Brain pericyte (primary cell): ENCODE measurements at places on chromosomes 7 and 10.

- no peak for DNase-seq
Observed at GRCh38 chr10:770975-771374, 81.5 kb upstream of the DIP2C start.

GRCh38 chr7:105487579-105488571, 34.2 kb downstream of the PUS7 start:
- DNase-seq: peak; percentile 24

GRCh38 chr7:112533591-112533990, 52.8 kb downstream of the LSMEM1 start:
- DNase-seq: no peak

GRCh38 chr10:133481657-133482056, 27.9 kb downstream of the SCART1 start:
- DNase-seq: no peak

DNA sequence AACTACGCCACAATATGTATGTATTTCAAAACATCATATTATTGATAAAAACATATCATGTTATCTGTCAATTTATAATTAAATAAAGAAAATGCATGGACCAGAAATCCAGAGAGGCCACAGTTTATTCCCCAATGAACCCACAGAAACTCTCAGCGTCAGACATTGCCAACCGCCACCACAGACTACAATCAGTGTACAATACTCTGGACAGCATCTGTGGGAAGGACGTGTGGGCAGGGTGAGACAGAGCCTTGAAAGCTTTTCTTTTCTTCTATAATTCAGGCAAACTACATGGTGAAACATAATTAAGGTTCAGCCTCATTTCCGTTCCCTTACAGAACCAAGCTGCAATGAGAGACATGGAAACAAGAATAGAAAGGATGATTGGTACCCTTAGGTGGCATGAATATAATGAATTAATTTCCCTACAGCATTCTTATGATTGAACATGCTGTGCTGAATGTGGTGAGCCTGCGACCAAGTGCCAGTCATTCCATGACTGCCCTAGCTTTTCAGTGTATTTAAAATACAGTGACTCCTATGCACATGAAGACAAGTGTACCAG, 909.3 kb downstream of the SORCS1 start:
- DNase-seq: no peak

DNA sequence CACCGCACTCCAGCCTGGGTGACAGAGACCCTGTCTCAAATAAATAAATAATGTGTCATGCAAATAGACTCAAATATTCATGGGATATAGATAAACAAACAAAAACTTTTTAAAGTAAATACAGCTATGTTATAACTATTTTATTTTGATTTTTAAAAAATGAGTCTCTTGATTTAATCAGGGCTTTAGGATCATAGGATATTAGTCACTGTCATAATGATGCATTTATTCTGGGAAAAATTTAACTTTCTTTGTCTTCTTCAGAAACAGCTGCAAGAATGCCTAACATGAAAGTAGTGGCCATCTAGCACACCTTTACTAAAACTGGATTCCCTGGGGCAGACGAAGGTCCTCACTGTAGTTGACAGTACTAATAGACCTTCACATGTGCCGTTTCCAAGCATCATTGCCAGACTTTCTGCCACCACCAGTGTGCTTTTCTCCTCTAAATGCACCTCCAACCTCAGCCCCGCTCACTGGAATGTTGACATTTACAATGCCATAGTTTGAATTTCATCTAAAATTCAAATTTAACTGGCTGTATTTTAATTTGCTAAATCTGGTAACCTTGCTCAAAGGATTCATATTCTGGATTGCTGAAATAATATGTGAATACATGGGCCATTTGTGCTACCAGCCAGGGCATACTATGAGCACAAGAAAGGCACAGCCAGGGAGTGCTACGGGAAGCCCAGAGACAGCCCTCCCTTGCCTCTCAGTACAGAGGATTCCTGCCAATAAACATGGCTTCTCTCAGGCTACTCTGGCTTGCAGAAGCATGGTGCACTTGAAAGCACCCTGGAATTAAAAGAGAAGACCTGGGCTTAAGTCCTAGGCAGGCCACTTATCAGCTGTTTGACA, 63.4 kb upstream of the ADO start:
- DNase-seq: no peak

DNA sequence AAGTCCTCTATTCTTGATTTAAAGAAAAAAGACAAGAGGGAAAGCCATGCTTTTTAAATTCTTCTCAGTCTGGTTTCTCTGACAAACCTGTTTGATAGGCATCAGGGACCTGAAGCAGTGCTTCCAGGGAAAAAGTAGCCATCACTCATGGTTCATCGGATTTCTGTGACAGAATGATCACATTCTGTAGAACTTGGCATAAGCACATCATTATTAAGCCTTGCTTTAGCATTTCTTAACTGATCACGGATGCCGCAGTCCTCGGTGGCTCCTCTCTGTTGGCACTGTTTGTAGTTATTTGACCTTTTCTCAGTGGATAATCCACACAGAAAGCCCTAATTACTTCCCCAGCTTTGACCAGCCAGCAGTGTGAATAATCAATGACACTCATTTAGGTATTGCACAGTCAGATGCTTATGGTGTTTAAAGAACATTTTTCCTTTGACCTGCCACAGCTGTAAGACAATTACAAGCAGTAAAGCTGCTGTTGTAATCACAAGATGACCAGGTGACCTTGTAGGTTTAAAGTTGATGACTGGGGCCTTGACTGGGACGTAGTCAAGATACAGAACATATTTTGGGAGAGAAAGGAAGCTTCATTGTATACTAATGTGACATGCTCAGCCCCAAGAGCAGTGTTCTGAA, 64.4 kb upstream of the SKAP2 start:
- no peak for DNase-seq
